ENCODE measurements at places on chromosomes 7 and 10.
A peak's percentile ranks its signal among the peaks of the same experiment; 100 is the strongest.

- DNase-seq, result no peak
Observed at GRCh38 chr7:110050785-110051184, 1040.1 kb upstream of the LRRN3 start.

DNA sequence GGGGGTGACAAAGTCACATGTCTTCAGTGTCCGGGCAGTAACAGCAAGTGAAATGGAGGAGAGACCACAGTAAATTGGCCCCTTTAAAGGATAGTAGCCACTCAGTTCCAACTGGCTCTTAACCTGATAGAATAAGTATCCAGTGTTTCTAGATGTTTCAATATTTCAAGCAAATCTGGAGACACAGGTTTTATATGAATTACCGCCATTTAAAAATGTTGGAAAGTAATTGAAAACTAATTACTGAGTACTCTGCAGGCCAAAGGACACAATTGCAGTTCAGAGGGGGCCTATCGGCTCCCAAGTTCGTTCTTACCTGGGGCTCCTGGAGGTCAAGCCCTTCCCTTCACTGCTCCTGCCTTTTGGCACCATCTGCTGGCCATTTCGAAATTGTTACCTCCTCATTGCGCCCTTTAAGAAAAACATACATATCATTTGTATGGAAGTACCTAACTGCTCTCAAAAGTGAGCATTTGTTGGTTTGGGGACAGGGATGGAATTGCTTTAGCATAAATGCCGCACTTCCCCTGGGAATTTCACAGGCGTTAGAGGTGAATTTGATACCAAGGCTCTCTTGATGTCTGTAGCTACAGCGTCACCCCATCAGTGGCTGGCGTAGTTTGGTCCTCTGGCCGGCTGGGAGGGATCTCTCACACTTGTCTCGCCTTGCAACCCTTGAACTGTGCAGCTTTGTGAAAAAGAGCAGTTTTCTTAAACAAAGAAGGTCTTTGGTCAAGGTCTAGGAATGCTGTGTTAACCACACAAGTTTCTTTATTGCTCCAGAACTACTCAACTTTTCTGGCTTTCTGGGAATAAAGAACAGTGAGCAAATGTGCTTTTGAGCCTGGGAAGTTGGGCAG, 220.0 kb downstream of the ARHGAP21 start:
- DNase-seq, result no peak

- DNase-seq, result peak; percentile 82
Observed at GRCh38 chr10:102565793-102566192, 62.0 kb downstream of the SUFU start.

DNA sequence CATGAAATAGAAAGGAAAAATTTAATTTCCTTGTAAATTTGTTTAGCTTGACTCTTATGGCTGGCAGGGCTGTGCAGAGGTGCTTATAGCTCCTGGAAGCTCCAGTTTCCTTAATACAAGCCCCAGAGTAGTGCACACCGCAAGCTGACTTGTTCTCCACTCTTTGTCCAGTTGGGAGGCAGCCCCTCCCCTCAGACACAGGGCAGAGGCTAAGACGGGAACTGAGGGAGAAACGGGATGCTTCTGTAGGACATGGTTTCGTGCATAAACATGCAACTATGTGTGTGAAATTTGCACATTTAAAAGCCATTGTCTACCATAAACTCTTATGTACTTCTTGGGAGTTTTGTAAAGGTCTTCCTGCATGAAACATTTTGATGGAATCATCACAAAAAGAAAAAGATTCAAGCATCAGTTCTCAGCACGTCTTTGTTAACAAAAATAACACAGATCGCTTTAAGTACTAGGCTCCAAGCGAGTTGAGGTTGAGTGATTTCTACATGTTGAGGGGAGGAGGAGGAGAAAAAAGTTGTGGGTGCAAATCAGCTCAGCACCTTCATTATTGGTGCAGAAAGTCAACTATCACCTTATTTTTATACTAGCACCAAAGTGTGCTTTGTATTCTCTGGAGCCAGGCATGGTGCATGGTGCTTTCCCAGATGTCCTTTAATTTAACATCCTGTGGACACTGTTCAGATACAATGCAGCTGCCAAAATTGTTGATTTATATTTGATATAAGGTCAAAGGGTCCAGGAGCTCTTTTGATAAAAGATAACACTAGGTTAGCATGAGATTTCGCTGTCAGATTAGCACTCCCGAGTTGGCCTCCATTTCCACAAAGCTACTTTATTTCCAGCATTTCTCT, 124.5 kb downstream of the CHN2 start:
- DNase-seq, result no peak
